GM04504 (cell line): ENCODE measurements at places on chromosomes 16 and 17.

GRCh38 chr17:40950176-40950575 lies 12.7 kb upstream of the KRT23 start:
- no peak for DNase-seq

- DNase-seq = no peak
Measured at GRCh38 chr17:43563600-43564594, 17.8 kb upstream of the ETV4 start.

DNA sequence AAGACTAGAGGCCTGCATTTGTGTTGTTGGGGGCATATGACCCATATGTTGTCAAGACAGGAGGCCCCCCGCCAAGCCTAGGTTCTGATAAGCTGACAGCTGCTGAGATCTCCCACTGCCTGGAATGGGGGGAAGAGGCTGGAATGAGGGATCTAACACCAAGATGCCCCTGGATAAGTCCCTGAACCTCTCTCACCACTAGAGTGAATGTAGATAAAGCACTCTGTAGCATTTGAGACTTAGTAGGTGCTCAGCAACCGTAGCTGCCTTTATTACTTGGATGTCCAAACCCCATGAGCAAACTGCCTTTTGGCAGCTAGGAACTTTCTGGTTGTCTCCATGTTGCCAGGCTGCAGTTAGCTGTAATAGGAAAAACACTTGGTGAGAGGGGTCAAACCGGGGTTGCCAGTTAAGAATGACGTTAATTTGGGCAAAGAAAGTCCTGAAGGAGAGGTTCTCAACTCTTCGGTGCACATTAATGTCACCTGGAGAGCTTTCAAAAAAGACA lies 4.4 kb upstream of the RASL10B start:
- DNase-seq = no peak

DNA sequence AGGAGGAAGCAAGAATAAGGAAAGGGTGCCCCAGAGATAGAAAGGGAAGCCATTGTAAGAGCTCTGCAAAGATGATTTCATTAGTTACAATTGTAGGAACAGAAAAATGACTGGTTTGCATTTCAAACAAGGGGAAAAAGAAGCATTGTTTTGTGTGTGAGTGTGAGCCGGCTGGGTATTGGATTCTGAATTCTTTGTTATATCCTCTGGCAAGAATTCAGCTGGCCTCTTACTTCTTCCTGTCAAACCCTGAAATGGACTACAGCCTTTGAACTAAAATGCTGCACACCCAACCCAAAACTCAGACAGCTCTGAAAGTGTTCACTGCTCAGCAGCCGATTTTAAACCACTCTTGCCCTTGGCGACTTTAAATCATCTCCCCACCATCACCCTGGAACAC lies 461.3 kb downstream of the PMP22 start:
- DNase-seq = peak; percentile 34

- peak; percentile 40 for DNase-seq
Measured at GRCh38 chr17:43578699-43579565, 32.8 kb upstream of the ETV4 start.

DNA sequence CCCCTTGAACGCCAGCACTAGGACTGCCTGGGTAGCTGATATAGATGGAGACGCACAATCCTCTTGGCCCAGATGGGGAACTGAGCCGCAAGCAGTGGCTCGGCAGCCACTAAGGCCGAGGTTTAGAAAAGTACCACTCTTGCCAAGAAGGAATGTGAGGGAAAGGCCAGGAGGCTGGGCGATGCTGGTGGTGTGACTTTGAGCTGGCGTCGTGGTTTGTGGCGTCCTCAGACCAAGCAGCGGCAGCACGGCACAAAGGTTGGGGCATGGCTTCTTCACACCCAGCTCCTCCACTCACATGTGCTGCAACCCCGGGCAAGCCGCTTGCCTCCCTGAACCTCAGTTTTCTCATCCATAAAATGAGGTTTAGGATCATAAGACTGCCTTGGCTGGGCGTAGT lies 15.6 kb downstream of the DCAKD start:
- DNase-seq = no peak

DNA sequence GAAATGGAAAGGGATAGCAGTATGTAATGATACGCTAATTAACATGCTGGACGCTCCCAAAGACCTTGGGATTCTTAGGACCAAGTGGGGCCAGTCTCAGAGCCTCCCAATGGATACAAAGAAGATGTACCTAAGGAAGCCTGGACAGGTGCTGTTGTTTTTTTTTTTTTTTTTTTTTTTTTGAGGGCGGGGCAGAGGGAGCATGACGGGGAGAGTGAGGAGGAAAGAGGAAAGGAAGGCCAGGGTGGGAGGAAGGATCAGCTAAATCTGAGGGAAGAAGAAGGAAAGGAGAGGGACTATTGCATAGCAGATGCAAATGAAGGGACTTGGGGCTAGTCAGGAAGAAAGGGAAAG lies 2.5 kb downstream of the VAMP2 start:
- DNase-seq = no peak

DNA sequence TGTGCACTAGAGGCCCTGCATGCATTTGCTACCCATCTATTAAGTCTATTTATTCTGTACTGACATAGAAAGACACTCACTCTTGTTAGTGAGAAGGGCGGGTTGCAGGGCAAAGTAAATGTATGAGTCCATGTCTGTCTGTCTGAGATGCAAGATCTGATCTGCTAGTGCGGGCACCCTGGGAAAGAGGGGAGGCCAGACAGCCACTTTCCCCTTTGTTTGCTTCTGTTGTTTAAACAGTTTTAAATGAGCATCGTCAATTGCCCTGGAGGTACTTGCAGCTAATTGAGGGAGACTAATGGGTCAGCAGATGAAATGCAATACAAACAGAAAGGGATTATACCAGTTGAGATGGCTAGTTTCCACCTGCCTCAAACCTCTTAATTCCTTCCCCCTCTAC lies 24.9 kb downstream of the SCNN1G start:
- no peak for DNase-seq

- no peak for DNase-seq
Measured at GRCh38 chr17:8960325-8961140, 5.0 kb downstream of the PIK3R5 start.

DNA sequence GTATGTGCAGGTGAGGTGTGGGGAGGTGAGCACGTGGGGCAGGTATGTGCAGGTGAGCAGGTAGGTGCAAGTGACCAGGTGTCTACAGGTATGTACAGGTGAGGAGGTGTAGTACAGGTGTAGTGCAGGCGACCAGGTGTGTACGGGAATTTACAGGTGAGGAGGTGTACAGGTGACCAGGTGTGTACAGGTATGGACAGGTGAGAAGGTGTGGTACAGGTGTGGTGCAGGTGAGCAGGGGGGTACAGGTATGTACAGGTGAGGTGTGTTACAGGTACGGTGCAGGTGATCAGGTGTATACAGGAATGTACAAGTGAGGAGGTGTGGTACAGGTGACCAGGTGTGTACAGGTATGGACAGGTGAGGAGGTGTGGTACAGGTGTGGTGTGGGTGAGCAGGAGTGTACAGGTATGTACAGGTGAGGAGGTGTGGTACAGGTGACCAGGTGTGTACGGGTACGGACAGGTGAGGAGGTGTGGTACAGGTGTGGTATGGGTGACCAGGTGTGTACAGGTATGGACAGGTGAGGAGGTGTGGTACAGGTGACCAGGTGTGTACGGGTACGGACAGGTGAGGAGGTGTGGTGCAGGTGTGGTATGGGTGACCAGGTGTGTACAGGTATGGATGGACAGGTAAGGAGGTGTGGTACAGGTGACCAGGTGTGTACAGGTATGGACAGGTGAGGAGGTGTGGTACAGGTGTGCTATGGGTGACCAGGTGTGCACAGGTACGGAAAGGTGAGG lies 12.8 kb upstream of the DBNDD1 start:
- DNase-seq = no peak

DNA sequence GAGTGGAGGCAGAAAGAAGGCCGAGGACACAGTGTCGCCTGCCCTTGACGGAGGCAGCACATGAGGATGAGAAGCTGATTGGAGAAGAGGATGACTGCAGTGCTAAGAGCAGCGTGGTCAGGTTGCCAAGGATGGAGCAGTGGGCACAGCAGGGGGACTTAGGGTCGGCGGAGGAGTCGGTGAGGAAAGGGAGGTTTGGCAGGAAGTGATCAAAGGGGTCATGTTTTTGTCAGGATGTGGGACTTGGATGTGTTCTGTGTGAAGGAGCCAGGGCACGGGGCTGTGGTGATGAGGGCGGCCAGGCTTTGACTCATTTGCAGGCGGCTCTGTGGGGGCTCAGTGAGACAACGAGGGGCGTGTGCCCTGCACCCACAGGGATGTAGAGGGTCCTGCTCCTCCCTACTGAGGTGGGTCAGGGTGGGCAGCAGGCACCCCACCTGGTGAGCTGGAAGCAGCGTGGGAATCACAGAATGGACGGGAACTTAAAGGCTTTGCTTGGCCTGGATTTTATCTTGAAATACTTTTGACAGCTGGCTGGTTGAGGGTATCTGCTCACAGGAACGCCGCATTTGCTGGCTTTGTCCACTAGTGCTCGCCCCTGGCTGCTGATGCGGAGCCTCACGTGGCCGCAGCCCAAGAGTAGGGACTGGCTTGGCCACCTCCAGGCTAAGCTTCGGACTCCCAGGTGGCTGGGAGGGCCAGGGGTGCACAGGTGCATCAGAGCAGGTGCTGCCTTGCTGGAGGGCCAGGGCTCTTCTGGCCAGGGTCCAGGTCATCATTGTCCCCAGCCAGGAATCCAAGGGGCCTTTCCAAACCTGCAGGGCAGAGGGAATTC lies 6.0 kb downstream of the MPG start:
- no peak for DNase-seq

- DNase-seq = no peak
Measured at GRCh38 chr17:2710803-2711607, 559 bp downstream of the CLUH start.

GRCh38 chr17:61422116-61422799 lies 22.6 kb downstream of the TBX2 start:
- no peak for DNase-seq

DNA sequence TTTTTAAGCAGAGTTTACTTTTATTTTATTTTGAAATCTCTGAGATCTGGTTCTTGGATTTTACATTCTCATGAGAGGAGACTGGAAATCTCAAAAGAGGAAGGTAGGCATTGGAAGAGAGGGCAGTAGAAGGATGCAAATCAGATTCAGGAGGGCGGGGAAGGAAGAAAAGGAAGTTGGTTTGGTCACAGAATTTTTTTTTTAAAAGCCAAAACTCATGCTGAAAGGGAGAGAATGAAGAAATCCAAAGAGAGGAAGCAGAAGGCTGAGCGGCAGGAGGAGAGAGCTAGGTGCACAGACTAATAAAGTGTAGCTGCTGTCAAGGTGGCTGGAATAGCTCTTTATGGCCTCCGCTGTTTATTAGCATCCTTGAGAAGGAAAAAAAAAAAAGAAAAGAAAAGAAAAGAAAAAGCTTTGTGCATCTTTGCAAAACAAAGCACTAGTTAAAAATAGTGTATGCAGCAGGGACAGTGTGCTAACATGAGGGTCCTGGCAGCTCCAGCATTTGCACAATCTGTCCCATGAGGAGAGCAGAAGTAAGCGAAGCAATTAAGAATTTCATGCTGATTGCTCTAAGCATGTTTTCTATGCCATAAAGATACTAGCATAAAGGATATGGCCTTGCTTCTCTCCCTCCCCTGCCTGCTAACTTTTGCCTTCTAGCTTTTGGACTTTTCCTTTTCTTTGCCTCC lies 194.2 kb downstream of the ZFHX3 start:
- DNase-seq = no peak
